Mesendoderm (in vitro differentiated cells): ENCODE measurements at places on chromosomes 4 and X.
A peak's percentile ranks its signal among the peaks of the same experiment; 100 is the strongest.

GRCh38 chr4:56183344-56183959, 203.8 kb downstream of the AASDH start:
- peak; percentile 53 for DNase-seq

DNA sequence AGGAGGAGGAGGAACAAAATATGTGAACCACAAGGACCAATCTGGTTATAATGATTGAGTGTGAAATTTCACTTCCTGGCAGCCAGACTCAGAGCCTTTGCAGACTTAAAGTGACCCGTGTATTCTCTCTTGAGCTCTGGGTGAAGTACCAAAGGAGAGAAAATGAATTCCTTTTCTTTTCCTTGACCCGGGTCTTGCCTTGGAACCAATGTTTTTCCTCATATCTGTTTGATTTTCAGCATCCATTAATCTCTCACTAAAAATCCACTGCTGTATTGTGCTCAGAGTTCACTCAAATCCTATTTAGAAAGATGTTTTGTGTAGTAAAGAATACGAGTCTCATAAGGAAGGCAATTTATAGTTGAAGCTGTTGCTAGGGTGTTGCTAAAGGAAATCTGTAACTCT, 78.3 kb upstream of the C1QTNF7 start:
- DNase-seq = peak; percentile 74

DNA sequence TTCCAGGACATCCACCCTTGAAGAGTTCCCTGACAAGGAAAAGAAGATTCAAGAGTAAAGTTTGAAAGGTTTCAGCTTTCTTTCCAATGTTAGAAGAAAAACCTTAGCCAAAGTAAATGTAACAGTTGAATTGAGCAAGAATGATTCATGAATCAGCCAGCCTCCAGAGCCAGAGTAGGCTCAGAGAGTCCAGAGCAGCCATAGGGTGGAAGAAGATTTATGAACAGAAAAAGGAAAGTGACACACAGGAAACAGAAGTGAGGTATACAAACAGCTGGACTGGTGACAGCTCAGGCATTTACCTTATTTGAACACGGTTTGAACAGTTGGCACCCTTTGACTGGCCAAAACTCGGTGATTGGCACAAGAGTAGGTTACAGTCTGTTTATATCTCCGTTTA, 63.2 kb downstream of the QDPR start:
- no peak for DNase-seq

DNA sequence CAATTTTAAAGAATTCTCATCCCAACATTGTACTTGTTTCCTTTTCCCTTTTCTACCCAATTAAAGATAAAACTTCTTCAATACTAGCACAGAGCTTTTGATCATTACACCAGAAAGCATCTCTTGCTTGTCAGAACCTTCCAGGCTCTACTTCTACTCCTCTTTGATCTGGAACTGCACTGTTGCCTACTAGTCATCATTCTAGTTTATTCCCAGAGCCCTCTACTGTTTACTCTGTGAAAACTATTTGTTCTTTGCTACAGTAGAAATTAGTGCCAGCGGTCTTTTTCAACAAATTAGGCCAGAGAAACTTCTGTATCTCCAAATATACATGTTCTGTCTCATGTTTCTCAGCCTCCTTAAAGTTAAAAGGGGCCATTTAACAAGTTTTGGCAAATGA, 46.8 kb upstream of the TMPRSS11F start:
- DNase-seq = peak; percentile 27
